H1 (cell line): ENCODE measurements at places on chromosomes 12 and 14.
A peak's percentile ranks its signal among the peaks of the same experiment; 100 is the strongest.

DNA sequence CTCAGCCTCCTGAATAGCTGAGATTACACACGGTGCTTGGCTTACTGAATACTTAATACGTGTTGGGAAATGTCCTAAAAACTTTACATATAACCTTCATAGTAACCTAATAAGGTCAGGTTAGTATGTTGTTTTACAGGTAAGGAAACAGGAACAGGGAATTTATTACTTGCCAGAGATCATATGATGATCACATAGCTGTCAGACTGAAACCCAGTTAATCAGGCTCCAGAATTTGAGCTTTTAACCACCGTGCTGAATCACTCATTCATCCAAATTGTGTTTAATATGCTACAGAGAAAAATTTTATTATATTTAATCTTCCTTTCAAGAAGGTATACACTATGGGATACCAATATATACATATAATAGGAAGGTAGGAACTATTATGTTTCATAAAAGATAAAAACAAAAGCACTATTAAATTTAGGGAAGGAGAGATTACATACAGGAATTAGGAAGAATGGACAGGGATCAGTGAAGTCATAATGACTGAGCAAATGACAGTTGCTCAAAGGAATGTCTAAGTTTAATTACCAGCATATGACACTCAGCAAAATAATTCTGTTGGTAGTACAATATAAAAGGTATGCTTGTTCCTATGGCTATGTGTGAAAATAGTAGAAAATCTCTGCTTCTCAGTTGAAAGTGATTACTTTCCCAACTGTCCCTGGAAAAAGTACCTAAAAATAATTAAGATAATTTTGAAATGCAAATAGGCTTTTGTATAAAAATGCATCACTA lies 59.3 kb downstream of the HEATR5A start:
- no peak for DNase-seq

- no peak for DNase-seq
These were observed 48.4 kb downstream of the FNTB start for GRCh38 chr14:65035049-65035448.

DNA sequence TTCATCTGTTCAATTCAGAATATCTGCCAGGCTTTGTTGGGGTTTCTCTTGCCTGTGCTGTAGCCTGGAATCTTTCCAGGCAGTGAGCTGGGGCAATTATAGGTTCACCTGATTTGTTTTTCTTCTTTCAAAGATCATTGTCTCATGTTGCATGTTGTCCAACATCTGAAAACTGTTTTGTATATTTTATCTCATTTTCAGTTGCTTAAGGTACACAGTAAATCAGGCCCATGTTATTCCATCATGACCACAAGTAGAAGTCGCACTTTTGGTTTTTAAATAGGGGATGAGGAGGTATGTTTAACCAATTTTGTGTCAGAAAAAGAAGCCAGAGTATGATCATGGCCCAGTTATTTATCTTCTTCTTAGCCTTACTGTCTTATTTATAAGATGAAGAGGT lies 24.9 kb upstream of the FUT8 start:
- DNase-seq = no peak

- DNase-seq = no peak
These were observed 147.9 kb upstream of the MYL2 start for GRCh38 chr12:111068290-111068689.

DNA sequence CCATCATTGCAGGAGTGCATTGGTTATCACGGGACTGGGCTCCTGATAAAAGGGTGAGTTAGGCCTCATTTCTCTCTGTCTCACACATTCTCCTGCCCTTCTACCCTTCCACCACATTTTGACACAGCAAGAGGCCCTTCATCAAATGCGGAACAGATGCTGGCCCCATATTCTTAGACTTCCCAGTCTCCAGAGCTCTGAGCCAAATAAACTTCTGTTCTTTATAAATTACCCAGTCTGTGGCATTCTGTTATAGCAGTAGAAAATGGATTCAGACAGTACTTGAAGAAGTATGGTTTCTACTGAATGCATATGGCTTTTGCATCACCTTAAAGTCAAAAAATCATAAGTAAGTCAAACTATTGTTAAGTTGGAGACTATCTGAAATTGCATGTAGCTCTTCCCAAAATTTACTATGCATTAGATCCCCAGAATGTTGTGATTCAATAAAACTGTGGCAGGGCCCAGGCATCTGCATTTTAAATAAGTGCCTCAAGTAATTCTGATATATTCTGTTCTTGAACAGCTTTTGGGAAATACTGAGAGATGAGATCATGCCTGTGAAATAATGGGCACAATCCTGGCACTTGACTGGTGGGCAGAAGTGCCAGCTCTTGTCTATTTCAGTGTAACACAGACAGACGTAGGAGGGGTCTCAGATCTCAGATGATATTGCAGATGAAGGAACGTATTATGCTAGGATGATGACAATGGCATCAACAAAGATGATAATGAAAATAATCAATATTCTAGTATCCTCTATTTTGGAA lies 68.2 kb downstream of the E2F7 start:
- no peak for DNase-seq

- DNase-seq = no peak
These were observed 37.2 kb upstream of the FICD start for GRCh38 chr12:108477881-108478259.

DNA sequence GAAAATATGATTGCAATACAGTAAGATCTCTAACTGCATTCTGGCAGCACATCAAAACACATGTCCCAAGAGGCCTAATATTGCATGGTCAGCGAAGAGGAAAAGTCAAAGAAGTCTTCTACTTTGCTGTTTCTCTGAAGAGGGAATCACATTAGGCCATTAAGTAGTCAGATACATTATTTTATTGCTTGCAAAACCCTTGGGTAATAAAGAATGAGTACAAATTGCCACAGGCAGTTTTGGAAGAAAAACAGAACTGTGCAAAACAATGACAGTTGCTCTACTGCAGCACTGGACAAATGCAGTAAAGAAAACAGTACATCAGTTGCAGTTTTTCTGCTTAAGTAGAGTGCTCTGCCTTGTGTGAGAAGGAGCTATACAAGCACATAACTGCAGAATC lies 211.9 kb downstream of the MED13L start:
- no peak for DNase-seq

DNA sequence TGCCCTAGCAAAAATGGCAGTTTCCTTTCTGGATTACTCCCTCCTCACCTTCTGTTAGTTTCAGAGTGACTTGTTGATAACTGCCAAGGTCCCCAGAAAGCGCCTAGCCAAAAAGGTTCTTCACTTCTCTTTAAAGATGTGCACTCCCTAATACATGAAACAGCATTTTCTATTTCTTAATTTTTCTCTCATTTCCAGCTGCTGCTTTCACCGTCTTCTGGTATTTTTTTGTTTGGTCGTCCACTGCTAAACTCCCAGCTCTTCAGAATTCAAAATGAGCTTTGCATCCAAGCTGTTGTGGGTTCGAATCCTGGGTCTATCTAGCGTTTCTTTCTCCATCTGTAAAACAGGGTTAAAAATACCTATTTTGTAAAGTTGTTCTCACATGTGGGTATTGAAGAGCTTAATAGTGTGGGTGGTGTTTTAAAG lies 397 bp upstream of the BORCS5 start:
- DNase-seq = no peak

- DNase-seq = no peak
These were observed 24.4 kb downstream of the SLC8B1 start for GRCh38 chr12:113310489-113310888.

DNA sequence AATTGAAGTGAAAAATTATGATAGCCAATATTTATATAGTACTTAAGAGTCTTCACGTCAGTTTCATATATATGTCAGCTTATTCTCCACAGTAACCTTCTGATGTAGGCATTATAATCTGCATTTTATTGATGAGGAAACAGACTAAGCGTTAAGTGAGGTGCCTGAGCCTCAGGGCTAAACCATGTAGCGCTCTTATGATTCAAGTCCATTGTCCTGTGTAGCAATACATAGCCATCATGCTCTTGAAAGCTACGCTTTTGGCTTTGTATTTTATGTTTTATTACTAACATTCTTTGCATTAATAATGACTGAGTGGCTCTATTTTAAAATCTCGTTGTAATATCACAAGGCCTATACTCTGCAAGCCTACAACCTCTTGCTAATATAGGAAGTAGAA lies 79.0 kb downstream of the ANO6 start:
- no peak for DNase-seq

- DNase-seq = no peak
These were observed 751 bp upstream of the GPRC5A start for GRCh38 chr12:12890543-12891079.

DNA sequence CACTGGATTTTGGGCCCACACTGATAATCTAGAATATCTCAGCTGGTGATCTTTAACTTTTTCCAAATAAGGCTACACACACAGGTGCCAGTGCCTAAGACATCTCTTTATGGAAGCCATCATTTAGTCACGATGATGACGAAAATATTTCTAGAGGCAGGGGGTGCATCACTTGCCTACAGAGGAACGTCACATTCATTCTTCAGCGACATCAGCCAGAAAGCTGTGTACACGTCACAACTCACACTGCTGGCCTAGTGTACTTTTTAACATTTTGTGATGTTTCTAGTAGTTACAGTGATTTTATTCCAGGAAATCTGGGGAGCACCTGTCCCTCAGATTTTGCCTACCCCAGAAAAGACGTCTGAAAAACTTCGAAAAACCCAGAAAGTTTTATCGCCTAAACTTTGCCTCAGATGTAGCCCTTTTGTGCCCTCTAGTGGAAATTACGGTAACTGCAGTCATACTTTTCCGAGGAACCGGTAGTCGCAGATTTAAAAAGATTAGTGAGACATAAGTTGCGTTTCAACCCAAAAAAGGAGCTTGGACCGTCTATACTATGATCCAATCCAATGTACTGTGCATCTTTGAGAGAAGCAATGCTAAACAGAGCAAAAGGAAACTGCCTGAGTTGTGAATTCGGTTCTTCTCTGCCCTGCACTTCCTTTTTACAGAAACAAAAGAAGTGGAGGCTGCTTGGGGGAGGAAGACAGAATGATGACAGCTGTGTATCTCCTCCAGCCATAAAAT lies 64.3 kb upstream of the STON2 start:
- DNase-seq = peak; percentile 80

GRCh38 chr14:71742485-71742884 lies 189.7 kb upstream of the RGS6 start:
- no peak for DNase-seq

DNA sequence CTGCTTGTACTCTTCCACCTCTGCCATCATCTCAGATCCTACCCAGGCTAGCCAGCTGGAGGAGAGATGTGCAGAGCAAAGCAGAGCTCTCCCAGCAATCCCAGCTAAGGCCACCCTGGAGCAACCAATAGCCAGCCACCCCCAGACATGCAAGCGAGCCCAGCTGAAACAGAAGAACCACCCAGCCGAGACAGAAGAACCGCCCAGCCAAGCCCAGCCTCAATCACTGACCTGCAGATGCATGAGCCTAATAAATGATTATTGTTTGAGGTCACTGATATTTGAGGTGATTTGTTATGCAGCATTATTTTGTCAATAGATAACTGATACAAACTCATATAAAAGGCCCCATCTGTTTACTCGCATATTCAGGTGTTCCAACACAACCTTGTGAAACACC lies 106.3 kb downstream of the SCARB1 start:
- no peak for DNase-seq

DNA sequence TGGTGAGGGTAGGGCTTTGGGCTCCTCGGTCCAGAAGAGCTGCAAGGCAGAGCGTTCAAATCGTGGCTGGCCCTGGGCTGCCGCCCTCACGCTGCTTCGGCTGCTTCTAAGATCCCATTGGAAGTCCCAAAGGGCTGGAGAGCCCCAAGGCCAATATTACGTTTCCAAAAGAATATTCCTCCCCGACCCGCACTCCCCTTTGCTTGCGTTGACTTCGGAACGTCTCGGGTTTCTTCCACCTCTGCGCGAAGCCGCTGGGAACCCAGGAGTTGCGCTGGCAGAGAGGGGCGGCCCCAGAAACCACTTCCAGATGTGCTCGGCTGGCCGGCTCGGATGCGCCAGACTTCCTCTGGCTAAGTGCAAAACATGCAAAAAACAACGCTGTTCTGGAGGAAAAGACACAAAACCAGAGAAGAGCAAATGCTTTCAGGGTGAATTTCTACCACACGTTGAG lies at the start of gene GLT8D2:
GLT8D2 (minus strand) TSS at position 285 of the 454 bp plus-strand sequence. CDS start 30,539 bp downstream, outside the sequence.
- DNase-seq = no peak

- no peak for DNase-seq
These were observed 104.1 kb downstream of the MYRFL start for GRCh38 chr12:69929125-69929524.

DNA sequence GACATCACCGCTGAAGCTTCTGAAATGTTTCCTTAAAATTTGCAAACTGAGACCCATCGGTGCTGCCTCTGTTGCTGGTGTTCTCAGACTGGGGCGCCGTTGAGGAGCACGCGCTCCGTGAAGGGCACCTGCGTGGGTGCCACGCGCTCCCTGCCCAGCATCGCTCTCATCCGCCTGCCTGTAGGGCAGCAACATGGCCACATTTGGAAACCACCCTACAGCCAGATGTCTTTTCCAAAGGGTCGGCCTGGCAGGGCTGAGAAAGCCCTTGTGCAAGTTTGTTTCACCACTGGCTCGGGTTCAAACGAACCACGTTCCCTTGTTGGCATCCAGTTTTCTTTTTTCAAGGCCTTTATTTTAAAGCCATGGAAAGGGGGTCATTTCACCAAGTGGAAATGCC lies 13.9 kb downstream of the ADGRD1 start:
- DNase-seq = no peak

GRCh38 chr14:68458253-68458652 lies 334.6 kb downstream of the ZFP36L1 start:
- DNase-seq = no peak

GRCh38 chr12:80607361-80608135 lies 99.9 kb upstream of the MYF6 start:
- DNase-seq = no peak

GRCh38 chr14:59463787-59464485 lies 1.2 kb downstream of the GPR135 start:
- DNase-seq = no peak

GRCh38 chr12:101485021-101485420 lies 9.9 kb downstream of the SPIC start:
- DNase-seq = no peak

GRCh38 chr12:130335517-130336392 lies 1.9 kb upstream of the PIWIL1 start:
- DNase-seq = peak; percentile 55

DNA sequence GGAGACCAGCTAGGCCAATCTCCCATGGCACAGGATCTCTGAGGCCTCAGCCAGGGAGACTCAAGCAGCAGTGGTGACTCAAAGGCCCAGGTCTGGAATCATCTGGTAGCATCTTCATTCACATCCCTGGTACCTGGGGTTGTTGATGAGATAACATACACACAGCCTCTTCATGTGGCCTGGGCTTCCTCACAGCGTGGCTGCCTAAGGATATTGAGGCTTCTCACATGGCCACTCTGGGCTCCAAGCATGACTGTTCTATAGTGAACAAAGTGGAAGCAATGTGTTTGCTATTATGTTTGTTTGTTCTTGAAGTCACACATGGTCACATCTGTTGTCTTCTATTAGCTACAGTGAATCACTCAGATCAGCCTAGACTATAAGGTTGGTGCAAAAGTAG lies 584.1 kb downstream of the VRK1 start:
- no peak for DNase-seq

- no peak for DNase-seq
These were observed 105.1 kb upstream of the DIO2 start for GRCh38 chr14:80316441-80316840.
